Stimulated activated CD8-positive, alpha-beta memory T cell treated with anti-CD3 and anti-CD28 coated beads, Interleukin-7, amount 100 ng/mL, for 24 hours (primary cell): ENCODE measurements at places on chromosomes 4 and X.

- peak; percentile 5 for DNase-seq
Measured at GRCh38 chrX:86047174-86047935, at the start of gene CHM. TSS of gene CHM (minus strand) at chrX:86047558. CDS start at chrX:86047532, 26 bp downstream.

- no peak for DNase-seq
Measured at GRCh38 chr4:39020130-39020529, 12.1 kb downstream of the TMEM156 start.

DNA sequence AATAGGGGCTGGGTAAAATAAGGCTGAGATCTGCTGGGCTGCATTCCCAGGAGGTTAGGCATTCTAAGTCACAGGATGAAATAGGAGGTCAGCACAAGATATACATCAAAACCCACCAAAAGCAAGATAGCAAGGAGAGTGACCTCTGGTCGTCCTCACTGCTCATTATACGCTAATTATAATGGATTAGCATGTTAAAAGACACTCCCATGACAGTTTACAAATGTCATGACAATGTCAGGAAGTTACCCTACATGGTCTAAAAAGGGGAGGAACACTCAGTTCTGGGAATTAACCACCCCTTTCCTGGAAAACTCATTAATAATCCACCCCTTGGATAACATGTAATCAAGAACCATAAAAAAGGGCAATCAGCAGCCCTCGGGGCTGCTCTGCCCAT, 403.6 kb downstream of the KCNIP4 start:
- no peak for DNase-seq

DNA sequence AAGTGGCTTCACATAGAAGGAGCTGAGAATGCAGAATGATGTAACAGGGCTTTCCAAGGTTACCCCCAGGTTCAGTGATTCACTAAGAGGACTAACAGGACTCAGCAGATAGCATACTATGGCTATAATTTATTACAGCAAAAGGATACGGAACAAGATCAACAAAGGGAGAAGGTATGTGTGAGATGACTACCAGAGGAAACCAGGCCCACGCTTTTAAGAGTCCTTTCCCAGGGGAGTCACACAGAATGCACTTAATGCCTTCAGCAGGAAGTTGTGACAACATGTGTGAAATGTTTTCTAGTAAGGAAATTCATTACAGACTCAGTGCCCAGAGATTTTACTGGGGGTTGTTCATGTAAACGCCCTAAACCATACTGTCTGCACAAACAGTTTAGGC, 373.6 kb upstream of the MAGEB2 start:
- no peak for DNase-seq

GRCh38 chr4:78691971-78692821, 84.0 kb upstream of the BMP2K start:
- no peak for DNase-seq
